ENCODE measurements at places on chromosomes 4 and X. TPM values are rescaled to one million over a fixed set of nuclear protein-coding genes. Genes with fewer than 3 reads are reported as not detected.

DNA sequence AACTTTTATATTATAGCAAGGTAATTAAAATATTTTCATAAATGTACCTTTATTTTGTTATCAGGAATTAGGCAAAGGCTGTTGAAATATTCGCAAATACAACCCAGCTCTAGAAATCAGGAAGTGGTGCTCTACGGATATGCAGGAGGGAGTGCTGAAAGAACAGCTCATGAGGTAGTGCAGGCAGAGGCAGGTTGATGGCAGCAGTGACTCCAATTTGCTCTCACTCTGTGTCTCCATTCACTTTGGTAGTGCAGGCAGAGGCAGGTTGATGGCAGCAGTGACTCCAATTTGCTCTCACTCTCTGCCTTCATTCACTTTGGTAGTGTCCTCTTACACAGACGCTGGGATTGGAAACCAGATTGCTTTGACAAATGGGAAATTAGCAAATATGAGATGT lies 277.9 kb downstream of the TRIML1 start:
- no peaks in the 10 kb centered on the region for H3K4me1 ChIP-seq
- no peak for DNase-seq
- no peak overlapping the region for H3K4me3 ChIP-seq
- H3K27ac ChIP-seq: no peak overlapping the region
- no peaks in the 10 kb centered on the region for H3K36me3 ChIP-seq

GRCh38 chrX:118225711-118226428 lies 109.3 kb upstream of the KLHL13 start:
- H3K36me3 ChIP-seq: no peaks in the 10 kb centered on the region
- H3K27ac ChIP-seq: no peak overlapping the region
- no peak for DNase-seq

- H3K4me1 ChIP-seq: no peaks in the 10 kb centered on the region
- no peaks in the 10 kb centered on the region for H3K27me3 ChIP-seq
- no peak overlapping the region for H3K4me3 ChIP-seq
- no peak overlapping the region for H3K27ac ChIP-seq
- H3K36me3 ChIP-seq: no peaks in the 10 kb centered on the region
- no peak for DNase-seq
These were observed 8.1 kb upstream of the NDST4 start for GRCh38 chr4:115121351-115122043.

The SUPT20HL2 gene
- total RNA-seq: not detected

GRCh38 chr4:17702641-17703040 lies 78.8 kb downstream of the FAM184B start:
- no peaks in the 10 kb centered on the region for H3K36me3 ChIP-seq
- H3K27ac ChIP-seq: no peak overlapping the region

GRCh38 chrX:130108647-130109428 lies 1.5 kb downstream of the ELF4 start:
- peak; percentile 58 for DNase-seq
- peaks cover 39% of the 10 kb centered on the region for H3K4me1 ChIP-seq
- H3K27ac ChIP-seq: peak overlapping the region; percentile 85
- H3K4me3 ChIP-seq: peak overlapping the region; percentile 89
- H3K27me3 ChIP-seq: no peaks in the 10 kb centered on the region
- H3K36me3 ChIP-seq: peaks cover 18% of the 10 kb centered on the region

DNA sequence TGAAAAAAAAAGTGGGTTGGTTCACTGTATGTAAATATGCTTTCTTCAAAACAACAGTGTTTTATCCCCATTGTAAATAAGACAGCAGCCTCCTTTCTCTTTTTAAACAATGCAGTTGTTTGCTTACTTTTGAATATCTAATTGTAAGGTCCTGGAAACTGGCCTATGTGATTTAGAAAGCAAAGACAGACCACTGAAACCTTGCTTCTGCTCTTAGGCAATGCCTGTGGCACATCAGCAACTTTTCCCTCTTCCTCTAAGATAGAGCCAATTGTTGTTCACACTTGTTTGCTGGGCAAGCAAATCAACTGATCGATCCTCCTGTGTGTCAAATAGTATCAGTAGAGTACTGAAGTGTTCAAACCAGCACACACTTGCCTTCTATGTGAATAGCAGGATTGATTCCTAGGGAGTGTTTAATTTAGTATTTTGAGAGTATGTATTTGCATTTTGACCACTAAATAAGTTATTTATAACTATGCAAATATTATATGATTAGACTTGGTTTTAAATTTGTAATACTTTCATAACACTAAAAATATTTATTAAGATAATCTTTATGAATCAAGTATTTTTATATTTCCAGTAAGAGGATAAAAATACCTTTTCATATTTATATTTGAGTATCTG lies 55.4 kb upstream of the GRPR start:
- no peaks in the 10 kb centered on the region for H3K4me1 ChIP-seq
- no peak for DNase-seq
- no peaks in the 10 kb centered on the region for H3K36me3 ChIP-seq
- H3K27me3 ChIP-seq: no peaks in the 10 kb centered on the region

The WNK3 gene
- 0.05 TPM for total RNA-seq

- H3K27me3 ChIP-seq: no peaks in the 10 kb centered on the region
- H3K4me3 ChIP-seq: no peak overlapping the region
- no peak overlapping the region for H3K27ac ChIP-seq
- H3K4me1 ChIP-seq: peaks cover 4% of the 10 kb centered on the region
- H3K36me3 ChIP-seq: no peaks in the 10 kb centered on the region
- DNase-seq: no peak
These were observed 115.5 kb upstream of the FAM9C start for GRCh38 chrX:13159886-13160285.
